ENCODE measurements at places on chromosomes 16 and 17.

DNA sequence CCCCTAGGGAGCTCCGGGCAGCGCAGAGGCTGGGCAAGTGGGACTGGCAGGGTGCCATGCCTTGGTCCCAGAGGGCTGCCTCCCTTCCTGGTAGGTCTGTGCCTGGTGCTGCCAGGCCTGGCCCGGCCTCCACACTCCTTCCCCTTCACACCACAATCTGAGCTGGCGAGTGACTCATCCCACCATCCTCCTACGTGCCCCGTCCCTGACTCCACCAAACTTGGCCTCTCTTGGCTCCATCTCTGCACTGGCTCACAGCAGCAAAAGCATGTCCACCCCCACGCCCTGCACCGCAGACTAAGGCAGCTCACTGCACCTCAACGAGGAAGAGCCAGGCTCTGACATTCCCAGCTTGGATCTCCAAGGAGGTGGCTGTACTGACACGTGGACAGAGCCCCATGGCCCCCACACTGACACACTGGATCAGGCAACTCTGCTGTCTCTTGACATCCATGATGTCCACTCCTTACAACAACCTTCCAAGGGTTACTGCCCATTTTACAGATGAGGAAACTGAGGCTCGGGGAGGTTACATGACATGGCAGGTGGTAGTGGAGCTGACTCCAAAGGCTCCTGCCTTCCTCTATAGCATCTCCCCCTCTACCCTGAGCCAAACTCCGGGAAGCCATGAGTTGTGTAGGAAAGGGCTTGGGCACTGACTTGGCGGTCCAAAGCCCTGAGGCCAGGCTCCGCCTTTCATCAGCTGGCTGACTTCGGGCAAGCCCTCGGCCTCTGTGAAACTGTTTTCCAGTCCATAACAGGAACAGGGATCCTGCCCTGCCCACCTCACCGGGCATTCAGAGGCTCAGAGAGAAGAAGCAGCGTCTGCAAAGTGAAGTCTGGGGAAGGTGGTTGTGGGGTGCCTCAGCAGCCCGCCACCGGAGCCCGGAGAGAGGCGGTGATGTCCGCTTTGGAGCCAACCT lies 20.1 kb upstream of the KRT19 start:
- no peak for DNase-seq

DNA sequence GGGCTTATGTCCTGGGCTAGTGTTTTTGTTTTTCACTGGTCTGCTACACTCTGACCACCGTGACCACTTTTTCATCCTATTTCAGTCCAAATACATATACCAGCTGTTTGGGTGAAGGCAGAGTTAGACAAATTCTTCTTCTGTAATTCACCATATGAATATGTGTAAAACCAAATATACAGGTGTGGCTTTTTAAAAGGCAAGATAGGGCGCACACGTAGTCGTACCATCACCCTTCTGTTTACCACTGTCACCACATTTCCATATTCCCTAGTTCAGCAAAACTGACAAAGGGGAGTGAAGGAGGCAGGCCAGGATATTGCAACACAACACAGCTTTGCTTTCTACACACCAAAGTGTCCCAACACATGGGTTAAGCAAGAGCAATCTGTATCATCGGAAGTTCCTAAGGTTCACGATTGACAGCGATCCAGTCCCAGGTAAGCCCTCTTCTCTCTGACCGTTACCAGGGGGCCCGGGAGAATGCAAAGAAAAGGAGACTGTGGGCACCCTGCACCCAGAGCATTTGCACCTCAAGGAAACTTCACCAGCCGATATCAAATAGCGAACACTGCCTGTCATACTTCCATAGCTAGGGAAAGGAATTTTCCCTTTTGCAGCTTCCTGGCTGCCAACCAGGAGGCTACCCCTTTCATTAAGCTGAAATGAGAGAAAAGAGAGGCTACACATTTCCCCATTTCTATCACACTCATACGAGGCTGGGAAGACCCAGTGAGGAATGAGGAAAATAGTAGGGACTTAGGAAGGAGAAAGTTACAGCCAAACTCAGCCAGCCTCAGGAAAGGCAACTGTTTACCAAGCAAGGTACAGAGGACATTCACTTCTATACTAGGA lies 23.1 kb downstream of the CREBBP start:
- no peak for DNase-seq

DNA sequence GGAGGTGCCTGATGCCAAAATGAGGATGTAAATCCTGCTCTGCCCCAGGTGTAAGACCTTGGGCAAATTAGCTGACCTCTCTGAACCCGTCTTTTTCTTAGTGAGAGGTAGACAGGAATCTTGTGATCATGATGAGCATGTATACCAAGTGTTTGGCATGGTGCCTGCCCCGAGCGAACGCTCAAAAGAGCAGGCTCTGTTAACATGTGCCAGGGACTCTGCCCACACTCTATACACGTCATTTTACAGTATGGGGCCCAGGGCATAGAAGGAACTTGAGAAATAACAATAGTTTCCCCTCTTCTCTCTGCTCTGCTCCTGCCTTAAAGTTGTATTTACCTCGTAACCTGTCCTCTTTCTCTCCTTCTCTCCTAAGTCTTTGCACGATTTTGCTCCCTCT lies 9.3 kb upstream of the MAF start:
- DNase-seq, result no peak

- no peak for DNase-seq
Measured at GRCh38 chr17:11932337-11932898, 64.9 kb downstream of the ZNF18 start.

DNA sequence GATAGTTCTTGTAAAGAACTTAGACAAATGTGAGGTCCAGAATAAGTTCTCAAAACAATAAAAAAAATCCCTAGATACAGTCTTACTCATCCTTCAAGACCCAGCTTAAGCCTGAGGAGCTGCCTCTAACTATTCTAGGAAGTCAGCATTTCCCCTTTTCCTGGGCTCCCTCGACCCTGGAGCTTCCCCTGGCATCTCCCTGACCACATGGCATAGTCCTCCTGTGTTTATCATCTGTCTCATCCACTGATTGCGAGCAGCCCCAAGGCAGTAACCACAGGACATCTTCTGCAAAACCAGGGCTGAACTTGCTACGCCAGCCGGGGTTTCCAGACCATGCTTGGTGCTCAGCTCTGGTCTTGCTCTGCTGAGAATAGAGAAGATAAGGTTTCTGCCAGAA lies 36.7 kb upstream of the NLRP1 start:
- DNase-seq, result no peak

GRCh38 chr17:68600067-68600930 lies 868 bp downstream of the FAM20A start:
- DNase-seq, result peak; percentile 62

GRCh38 chr16:67853670-67854069 lies 6.2 kb upstream of the CENPT start:
- DNase-seq, result no peak

DNA sequence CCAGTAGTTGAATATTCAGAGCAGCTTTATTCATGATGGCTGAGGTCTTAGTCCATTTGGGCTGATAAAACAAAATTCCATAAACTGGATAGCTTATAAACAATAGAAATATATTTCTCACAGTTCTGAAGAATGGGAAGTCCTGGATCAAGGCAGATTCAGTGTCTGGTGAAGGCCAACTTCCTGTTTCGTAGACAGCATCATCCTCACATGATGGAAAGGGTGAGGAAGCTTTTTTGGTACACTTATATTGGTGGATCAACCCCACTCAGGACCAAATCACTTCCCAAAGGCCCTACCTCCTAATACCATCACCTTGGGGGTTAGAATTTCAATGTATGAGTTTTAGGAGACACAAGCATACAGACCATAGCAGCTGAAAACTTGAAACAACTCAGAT lies 224.2 kb downstream of the CYB561 start:
- no peak for DNase-seq

GRCh38 chr17:40072040-40072734 lies 9.4 kb downstream of the THRA start:
- DNase-seq, result no peak

GRCh38 chr16:72162105-72162692 lies 9.8 kb downstream of the PMFBP1 start:
- peak; percentile 41 for DNase-seq

DNA sequence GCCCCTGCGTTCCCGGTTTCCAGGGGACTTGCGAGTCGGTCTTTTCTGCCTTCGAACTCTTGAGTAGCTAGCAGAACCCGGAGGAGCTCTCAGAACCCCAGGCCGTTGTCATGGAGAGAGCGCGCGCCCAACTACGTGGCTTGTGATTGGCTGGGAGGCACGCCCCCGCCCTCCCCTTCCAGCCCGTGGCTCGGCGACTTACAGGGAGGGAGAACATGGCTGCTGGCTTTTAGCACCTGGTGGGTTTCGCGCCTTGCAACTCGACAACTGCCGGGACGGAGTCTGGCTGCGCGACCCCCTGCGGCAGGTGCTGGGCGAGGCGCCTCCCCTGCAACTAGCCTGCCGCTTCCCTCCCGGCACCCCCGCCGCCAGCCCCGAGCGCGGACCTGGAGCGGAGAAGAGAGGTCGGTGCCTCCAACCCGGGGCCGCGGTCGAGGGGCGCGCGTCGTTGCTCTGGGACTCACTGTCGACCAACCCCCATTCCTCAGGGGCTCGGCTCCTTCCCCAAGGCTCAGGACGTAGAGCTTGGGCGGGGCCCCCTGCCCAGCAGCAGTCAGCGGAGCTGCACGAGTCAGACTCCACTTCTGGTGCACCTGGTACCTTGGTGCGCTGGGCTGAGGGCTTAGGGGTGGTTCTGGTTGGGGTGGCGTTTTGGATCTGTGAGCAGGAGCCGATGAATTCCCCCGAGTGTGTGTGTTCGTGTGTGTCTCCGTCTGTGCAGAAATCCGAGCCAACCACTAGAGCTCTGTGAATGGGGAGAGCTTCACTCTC lies 9.0 kb upstream of the ZFP90 start:
- DNase-seq, result peak; percentile 89

DNA sequence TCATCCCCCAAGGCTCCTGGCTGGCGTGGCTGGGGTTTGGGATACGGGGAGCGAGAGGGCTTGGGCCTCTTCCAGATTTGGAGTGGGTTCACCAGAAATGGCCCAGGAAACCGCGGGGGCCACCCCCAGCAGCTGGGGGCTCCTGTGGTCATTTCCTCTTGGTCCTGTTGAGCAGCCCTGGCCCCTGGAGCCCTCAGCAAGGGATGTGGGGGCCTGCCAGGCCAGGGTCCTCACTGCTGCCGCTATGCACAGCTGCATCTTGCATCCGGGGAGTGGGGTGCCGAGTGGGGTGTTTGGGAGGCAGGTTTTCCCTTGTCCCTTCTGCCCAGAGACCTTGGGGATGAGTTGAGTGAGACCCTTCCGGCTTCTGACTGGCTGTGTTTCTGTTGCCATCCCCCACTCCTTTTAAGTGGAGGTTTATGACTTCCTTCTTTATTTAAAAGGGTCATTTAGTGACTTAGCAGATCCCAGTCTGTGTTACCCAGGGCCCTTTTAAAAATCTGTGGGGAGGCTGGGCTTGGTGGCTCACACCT lies 319.8 kb downstream of the SEC14L1 start:
- no peak for DNase-seq

DNA sequence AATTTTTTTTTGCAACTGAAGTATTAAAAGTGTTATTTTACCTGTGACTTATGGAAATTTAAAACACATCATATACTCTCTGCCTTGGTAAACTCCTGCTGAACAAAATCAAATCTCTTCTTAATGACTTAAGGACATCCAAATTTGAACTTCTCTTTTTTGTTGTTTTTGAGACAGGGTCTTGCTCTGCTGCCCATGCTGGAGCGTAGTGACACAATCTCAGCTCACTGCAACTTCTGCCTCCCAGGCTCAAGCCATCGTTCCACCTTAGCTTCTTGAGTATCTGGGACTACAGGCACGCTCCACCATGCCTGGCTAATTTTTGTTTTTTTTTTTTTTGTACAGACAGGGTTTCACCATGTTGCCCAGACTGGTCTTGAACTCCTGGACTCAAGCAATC lies 56.1 kb downstream of the SKAP1 start:
- DNase-seq, result no peak

- DNase-seq, result no peak
Measured at GRCh38 chr16:24027466-24027865, 191.7 kb downstream of the PRKCB start.

- DNase-seq, result no peak
Measured at GRCh38 chr16:55943267-55943666, 68.1 kb upstream of the CES5A start.

GRCh38 chr16:66740010-66740409 lies 11.4 kb downstream of the DYNC1LI2 start:
- DNase-seq, result peak; percentile 69

GRCh38 chr16:58217311-58217925 lies 19.5 kb upstream of the CSNK2A2 start:
- DNase-seq, result no peak

DNA sequence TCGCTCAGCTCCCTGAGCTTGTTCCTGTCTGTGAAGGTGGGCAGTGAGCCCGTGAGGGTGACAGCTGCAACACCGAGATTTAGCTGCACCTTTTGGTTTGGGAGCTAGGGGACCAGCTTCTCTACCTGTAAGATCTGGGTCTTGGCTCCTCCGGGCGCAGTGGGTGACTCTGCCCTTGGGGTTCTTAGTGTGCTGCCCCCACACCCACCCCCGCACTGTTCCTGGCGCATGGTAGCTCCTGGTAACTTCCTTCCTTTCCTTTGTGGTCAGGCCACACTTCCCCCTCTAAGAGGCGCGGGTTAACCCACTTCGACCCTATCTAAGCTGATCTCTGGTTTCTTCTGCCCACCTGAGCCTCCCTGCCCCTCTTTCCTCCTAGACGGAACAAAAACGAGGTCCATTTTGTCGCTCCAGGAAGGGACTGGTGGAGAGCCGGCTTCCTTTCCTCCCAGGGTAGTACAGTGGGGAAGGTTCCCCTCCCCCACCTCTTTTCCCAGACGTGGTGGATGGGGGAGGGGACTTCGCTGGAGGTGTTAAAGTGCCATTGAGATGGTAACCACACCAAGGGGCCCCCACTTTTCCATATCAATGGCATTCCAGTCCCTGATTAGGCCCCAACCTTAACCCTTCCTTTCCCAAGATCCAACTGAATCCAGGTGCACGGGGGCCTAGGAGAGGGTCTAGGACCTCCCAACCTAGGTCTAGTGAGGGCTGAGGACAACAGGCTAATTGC lies 4.6 kb upstream of the CLDN9 start:
- DNase-seq, result peak; percentile 62

- no peak for DNase-seq
Measured at GRCh38 chr16:84597931-84598351, 19.9 kb downstream of the COTL1 start.

- no peak for DNase-seq
Measured at GRCh38 chr17:79176792-79177601, 102.4 kb downstream of the ENGASE start.
